ENCODE measurements at places on chromosomes 5 and 9.

DNA sequence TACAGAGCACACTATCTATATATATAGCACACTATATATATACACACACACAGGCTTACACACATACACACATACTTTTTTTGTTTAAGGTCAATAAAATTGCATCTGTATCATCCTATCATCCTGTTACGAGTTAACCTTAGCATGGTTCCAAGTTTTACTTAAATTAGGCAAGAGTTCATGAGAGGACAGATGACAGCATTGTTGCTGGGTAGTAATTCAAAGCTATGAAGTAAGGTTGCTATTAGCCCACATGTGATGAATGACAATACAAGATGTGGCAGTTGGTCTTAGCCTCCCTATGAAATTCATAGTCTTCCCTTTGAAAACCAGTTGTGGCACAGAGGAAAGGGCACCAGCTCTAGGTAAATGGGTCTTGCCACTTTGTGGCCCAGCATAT lies 438.1 kb downstream of the ACTL7B start:
- no peak for DNase-seq

DNA sequence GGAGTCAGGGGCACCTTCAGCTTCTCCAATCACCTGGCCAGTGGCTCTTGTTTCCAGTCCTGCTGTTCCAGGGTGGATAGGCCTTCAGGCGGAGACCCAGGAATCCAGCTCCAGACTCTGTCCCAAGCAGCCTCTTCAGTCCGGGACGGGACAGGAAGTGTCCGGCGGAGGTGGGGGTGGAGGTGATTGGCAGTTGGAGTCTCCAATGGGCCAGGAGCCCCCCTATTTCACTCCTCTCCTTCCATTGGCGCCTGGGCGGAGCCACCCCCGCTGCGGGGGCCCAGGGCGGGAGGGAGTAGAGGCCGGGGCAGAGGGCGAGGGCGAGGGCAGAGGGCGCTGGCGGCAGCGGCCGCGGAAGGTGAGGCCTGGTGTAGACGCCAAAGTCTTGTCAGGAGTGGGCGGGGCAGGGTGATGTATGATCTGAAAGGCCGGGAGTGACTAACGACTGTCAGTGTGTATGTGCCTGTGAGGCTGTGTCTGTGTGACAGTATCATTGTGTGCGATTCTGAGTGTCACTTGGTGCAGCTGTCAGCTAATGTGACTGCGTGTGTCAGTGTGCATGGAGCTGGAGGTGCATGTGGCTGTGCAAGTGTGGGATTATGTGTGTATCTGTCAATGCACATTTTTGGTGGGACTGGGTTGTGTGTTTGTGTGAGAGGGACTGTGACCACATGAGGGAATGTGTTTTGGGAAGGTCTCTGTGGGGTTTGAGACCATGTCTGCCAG lies at the start of gene IL11RA:
IL11RA (plus strand) TSS at position 310 of the 726 bp plus-strand sequence. CDS start 3,033 bp downstream, outside the sequence.
- peak; percentile 66 for DNase-seq

DNA sequence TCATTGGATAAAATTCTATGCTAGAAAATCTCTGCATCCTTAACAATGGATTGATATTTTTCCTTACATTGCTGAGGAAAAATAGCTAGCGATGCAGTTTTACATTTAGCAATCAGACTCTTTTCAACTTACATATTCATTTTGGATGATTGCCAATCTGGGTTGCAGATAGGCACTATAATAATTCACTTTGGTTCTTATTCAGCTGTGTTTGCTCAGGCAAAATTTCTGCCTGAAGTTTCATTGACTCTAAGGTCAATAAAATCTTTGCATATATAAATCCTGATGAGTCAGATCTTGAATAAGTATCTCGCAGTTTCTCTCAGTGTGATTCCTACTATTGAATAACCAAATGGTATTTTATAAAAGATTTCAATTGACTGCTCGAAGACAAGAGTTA lies 1105.8 kb downstream of the CDH18 start:
- no peak for DNase-seq

- DNase-seq = no peak
Measured at GRCh38 chr5:10367579-10367978, 14.1 kb downstream of the MARCHF6 start.

- no peak for DNase-seq
Measured at GRCh38 chr9:128168731-128169308, 8.8 kb downstream of the BBLN start.

DNA sequence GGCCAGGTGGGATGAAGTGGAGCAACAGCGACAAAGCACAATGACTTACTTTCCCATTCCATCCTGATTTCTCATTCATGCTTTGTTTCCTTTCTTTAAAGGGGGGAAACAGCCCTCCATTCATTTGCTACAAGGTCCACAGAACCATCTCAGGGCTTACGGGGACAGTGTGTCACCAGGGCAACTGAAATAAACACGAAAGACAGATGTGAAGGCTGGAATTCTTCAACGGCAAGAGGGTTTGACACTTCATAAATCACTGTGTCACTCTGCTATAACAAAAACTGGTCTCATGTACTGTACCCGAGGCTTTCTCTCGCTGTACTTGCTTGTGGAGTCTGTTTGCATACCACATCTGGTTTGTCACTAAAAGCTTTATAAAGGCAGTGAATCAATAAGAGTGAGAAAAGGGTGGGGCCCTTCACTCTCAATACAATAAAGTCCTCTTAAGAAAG lies 150.8 kb downstream of the EFNA5 start:
- no peak for DNase-seq

DNA sequence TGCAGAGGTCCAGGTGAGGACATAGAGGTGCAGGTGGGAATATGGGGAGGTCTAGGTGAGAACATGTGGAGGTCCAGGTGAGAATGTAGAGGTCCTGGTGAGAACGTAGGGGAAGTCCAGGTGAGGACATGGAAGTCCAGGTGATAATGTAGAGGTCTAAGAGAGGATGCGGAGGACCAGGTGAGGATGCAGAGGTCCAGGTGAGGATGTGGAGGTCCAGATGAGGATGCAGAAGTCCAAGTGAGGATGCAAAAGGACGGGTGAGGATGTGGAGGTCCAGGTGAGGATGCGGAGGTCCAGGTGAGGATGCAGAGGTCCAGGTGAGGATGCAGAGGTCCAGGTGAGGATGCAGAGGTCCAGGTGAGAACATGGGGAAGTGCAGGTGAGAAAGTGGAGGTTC lies 133.8 kb downstream of the MRPL36 start:
- DNase-seq = no peak

GRCh38 chr5:5634817-5635216 lies 212.3 kb downstream of the ICE1 start:
- DNase-seq = no peak

DNA sequence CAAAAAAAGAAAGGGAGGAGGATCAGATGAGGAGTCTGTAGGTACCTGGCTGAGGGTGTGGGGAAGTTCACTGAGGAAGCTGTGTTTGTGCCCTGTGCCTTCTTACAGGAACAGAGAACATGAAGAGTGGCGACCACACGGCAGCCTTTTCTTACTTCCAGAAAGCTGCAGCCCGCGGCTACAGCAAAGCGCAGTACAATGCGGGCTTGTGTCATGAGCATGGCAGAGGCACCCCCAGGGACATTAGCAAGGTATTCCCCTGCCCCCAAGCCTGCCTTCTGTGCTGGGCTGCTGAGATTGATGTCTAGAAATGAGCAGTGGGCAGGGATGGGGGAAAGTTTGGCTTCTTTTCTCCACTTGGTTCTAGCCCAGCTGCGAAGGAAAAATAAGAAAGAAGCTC lies 9.5 kb downstream of the DELE1 start:
- no peak for DNase-seq

DNA sequence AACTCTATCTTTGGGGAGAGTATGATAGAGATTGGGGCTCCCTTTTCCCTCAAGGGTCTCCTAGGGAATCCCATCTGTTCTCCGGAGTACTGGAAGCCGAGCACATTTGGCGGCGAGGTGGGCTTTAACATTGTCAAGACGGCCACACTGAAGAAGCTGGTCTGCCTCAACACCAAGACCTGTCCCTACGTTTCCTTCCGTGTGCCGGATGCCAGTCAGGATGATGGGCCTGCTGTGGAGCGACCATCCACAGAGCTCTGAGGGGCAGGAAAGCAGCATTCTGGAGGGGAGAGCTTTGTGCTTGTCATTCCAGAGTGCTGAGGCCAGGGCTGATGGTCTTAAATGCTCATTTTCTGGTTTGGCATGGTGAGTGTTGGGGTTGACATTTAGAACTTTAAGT lies 21.5 kb downstream of the PTGS1 start:
- no peak for DNase-seq

- DNase-seq = no peak
Measured at GRCh38 chr5:156126716-156127115, 200.2 kb upstream of the SGCD start.

- DNase-seq = peak; percentile 73
Measured at GRCh38 chr5:134604908-134605307, 27.7 kb downstream of the SAR1B start.

DNA sequence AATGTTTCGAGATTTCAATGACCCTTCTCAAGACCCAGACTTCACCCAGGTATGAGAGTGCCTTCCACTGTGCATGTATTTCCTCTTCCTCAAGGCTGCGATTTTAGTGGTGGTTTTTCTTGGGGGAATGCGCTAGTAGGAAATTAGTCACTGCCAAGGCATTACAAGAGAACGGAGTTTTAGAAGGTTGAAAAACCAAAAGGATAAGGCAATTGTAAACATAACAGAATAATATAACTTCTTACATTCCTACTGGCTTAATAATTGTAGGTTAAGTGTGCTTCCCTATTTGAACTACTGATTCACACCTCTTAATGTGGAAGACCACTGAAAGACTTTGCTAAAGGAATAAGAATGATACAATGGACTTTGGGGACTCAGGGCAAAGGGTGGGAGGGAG lies 38.9 kb downstream of the ACO1 start:
- DNase-seq = no peak

DNA sequence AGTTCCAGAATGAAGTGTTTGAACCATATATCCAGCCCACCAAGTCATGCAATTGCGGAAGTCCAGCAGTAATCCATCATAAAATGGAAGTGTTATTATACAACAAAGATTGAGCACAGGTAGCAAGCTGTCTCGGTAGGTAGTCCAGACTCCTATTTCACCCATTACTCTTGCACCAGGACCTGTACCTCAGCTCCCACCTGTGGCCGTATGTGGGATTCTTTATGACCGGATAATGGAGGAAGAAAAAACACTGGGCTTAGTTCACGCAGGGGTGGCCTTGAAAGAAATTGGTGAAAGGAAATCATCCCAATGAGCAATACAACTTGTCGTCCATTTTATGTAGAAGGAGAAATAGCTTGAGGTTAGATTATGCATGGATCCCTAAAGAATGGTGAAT lies 216.3 kb downstream of the ESM1 start:
- no peak for DNase-seq

DNA sequence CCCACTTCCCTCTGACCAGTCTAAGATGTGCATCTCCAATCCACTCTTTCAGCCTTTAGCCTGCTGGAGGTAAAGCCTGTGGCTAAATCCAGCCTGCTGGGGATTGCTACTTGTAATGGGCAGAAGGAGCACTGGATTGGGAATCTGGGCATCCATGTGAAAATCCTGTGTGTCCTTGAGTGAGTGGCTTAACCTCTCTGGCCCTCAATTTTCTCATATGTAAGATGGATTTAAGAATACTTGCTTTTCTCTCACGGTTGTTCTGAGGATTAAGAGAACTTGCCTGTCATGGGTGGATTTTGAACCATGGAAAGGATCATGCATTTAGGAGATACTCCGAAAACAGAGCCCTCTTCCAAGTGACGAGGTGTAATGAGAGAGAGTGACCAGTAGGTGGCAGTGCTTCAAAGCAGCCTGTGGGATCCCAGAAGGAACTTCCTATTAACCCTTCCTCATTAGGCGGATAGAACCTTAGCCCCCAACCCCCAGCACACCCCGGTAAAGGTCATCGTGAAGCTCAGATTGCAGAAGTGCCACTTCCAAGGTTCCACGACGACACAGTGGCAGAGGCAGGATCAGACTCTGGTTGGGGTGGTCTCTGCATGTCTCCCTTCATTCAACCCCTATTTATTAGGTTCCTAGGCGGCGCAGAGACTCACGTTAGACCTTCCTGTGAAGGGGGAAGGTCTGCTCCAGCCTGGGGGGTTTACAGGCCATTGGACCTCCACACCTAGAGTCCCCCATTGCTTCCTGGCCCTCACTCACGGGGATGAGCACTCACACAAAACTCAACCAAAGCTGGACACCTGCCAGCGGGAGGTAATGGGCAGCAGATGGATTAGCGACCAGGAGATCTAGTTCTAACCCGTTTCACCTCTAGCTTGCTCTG lies 68.7 kb upstream of the ZNF618 start:
- DNase-seq = peak; percentile 78

GRCh38 chr9:16768816-16769215 lies 101.7 kb downstream of the BNC2 start:
- DNase-seq = no peak

- DNase-seq = no peak
Measured at GRCh38 chr5:56279979-56280378, 46.8 kb upstream of the ANKRD55 start.

- no peak for DNase-seq
Measured at GRCh38 chr9:5510989-5511388, 658 bp downstream of the PDCD1LG2 start.

GRCh38 chr9:124213396-124213795 lies 44.4 kb upstream of the NEK6 start:
- DNase-seq = no peak

- DNase-seq = no peak
Measured at GRCh38 chr5:91007780-91008402, 375.2 kb downstream of the ARRDC3 start.

- DNase-seq = no peak
Measured at GRCh38 chr5:124935065-124935464, 188.6 kb upstream of the ZNF608 start.

- DNase-seq = peak; percentile 16
Measured at GRCh38 chr9:137761032-137761431, 116.5 kb upstream of the CACNA1B start.

DNA sequence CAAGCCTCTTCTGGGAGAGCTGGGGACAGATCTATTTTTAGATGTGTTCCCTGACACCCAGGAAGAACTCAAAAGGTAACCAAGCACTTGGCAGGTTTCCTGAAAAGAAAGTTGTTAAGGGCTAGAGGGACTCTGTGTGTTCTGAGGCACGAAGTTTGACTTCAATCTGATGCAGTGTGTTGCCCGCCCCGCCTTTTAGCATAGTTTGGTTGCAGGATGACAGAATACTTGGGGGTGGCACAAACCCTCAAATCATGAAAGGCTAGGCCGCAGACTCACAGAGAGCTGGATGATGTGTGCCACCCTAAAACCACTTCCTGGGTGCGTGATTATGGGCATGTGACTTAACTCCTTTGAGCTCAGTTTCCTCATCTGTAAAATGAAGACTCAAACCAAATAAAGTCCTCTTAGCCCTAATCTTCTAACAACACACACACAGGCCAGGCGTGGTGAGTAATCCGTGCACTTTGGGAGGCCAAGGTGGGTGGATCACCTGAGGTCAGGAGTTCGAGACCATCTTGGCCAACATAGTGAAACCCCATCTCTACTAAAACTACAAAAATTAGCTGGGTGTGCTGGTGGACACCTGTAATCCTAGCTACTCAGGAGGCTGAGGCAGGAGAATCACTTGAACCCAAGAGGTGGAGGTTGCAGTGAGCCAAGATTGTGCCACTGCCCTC lies 12.8 kb upstream of the NDFIP1 start:
- peak; percentile 57 for DNase-seq

DNA sequence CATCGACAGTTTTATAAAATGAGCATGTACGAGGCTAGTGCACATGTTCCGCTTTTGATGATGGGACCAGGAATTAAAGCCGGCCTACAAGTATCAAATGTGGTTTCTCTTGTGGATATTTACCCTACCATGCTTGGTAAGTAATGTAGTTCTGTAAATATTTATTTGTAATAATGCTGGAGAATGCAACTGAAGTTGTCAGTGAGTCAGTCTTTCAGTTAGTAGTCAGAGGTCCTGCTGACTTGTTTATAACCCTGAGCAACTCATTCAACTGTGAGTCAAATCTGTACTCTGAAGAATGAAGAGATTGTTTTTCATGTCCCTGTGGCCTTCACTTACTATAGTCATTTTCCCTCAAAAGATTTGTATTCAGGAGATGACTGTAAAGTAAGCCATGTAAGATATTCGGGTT lies 28.4 kb upstream of the GPR150 start:
- peak; percentile 4 for DNase-seq
